Skeletal muscle cell (primary cell): ENCODE measurements at places on chromosomes 3 and 15.

DNA sequence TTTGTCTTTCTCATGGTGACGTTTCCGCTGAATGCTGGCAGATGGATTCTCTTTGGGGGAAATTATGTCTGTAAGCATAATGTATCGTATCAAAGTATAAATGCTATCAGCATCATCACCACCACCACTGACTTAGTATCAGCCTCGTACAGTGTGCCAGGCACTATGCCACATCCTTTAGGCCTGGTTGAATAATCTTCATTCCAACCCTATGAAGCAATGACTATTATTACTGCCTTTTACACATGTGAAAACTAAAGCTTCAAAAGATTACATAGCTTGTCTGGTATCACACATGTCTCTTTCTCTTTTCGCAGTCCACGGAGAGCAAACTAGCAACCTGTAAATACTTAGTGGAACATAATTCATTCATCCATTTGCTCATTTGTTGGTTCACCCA, 166.7 kb upstream of the PRICKLE2 start:
- DNase-seq: no peak

DNA sequence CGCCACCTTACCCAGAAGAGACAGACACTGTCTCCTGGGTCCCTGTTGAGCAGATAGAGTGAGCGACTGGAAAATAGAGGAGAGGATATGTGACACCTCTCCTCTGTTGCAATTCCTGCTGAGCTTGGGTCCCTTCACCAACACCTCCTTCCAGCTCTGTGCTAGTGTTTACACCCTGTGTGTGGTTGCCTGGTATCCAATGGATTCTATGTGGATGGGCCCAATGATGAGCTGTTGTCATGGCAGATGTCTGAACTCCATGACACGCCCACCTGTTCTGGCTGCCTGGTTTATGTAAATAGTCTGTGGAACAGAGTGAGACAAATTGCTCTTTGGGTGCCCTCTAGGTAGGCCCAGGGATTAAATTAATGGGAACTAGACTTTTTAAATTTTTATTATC, 23.7 kb downstream of the RBM5 start:
- DNase-seq: no peak

GRCh38 chr15:64739577-64740143, 35.7 kb downstream of the RBPMS2 start:
- DNase-seq: no peak

- no peak for DNase-seq
These were observed 9.4 kb upstream of the SUMF1 start for GRCh38 chr3:4476496-4476895.

GRCh38 chr3:3027976-3028567, 82.1 kb downstream of the IL5RA start:
- DNase-seq: no peak

DNA sequence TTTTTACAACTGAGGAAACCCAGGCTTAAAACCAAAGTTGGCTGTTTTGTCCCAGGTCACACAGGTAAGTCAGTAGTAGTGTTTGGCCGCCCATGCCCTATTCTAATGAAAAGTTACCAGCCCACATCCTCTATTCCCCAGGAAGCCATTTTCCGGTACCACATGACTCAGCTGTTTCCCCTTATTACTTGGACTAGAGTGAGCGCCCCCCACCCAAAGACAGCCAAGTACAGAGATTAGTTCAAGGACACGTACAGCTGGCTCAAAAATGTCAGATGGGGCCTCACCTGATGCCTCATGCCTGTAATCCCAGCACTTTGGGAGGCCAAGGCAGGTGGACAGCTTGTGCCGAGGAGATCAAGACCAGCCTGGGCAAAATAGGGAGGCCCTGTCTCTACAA, 8.5 kb upstream of the KLHL6 start:
- no peak for DNase-seq

DNA sequence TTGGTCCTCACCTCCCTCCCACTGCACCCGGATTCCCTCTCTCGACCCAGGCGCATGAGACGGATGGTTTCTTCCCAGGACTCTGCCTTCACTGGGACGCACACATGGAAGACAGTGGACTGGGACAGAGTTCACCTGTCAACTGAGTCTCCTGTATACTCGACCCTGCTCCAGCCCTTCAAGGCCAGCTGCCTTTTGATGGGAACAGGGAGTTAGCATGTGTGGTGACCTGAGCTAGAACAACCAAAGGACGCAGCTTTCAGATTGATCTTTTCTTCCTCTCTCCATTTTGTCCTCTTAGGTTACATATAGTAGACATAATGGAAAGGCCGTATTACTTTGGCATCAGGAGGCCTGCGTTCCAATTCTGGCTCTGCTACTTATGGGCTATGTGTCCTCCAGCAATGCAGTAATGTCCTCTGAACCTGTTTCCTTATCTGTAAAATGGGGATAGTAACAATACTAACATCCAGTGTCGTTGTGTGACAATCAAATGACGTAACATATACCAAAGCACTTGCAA, 94.1 kb downstream of the PEX5L start:
- no peak for DNase-seq

DNA sequence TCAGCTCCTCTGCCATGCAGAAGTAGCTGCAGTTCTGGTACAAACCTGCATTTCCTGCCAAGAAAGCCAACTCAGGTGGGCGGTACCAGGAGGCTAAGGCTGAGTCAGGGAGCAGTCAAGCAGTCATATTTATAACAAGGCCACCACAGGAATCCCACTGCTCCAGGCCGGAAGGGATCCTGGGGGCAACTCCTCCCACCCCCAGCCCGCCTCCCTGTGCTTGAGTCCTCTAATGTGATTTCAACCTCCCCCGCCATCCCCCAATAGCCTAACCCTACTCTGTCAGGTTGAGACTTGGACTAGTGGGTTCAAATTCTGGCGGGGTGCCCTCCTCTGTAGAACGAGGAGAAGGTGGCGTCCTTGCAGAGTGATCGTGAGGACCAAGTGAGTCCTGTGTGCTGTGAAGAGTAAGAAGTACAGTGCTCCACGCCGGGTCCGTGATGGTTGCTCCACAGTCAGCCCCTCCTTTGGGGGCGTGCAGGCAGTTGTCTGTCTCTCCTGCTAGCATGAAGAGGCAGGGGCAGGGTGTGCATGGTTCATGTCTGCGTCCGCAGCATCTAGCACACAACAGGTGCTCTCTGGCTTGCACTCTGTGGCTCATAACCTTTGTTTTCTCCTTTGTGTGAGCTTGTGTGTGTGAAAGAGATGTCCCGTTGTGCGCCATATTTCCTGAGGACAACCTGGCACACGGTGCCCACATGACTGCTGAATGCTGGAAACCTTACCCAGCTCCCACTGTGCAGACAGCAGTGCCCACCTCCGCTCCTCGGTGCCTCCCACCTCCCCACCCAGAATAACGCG, 78.3 kb downstream of the SMAD6 start:
- peak; percentile 53 for DNase-seq

GRCh38 chr3:13023971-13024764, 49.1 kb downstream of the IQSEC1 start:
- DNase-seq: no peak

GRCh38 chr3:13749063-13749764, 130.7 kb downstream of the WNT7A start:
- DNase-seq: no peak

DNA sequence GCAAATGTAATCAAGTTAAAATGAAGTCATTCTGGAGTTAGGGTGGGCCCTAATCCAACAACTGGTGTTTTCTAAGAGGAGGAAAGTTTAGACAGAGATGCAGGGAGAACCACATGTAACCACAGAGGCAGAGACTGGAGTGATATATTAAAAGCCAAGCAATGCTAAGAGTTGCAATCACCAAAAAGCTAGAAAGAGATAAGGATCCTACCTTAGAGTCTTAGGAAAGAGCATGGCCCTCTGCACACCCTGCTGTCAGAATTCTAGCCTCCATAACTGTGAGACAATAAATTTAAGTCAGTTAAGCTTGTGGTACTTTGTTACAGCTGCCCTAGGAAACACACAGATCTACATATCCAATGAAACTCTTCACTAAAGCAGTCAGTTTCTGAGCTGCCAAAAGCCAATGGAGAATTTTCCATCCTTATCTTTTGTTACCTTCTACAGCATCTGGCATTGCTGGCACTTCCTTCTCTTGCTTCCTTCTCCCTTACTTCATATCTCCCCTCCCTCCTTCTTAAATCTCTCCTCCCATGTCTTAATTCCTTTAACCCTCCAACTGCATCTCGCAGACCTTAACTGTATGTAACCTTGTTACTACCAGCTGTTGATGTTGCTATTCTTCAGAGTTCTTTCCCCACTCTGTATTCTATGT, 11.2 kb downstream of the DCBLD2 start:
- no peak for DNase-seq

- DNase-seq: peak; percentile 67
These were observed at the start of gene CHD2 for GRCh38 chr15:92899948-92900730. Gene CHD2 (plus strand): TSS chr15:92900324. CDS start chr15:92901238, 914 bp downstream.

DNA sequence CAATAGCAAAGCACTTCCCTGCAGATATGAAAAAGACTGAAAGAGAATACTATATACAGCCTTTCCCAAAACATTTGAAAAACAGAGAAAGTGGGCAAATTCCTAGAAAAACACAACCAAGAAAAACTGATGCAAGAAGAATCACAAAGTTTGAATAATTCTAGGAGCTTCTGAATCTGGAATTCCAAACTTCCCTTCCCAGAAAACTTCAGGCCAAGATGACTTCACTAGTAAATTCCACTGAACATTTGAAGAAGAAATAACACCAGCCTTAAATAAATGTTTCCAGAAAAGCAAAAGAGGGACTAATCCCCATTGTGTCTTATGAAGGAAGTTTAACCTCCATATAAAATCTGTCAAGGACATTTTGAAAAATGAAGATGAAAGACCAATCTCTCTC, 15.8 kb upstream of the NSMCE3 start:
- no peak for DNase-seq

DNA sequence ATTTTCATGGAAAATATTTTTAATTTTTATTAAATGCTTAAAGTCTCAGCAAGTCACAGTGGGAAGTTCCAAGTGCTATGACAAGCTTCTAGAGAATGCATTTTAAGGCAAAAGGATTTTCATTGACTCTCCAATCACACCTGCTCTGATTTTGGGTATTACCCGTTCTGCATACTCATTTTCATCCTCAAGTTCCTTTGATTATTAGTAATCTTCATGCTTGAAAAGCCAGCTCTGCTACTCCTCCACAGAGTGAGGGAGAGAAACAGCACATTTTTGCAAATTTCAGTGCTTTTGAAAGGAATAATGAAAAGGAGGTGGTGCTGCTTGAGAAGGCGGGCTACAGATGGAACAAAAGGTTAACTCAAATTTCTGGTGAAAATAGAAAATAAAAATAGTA, 450.7 kb downstream of the NSUN3 start:
- DNase-seq: no peak

DNA sequence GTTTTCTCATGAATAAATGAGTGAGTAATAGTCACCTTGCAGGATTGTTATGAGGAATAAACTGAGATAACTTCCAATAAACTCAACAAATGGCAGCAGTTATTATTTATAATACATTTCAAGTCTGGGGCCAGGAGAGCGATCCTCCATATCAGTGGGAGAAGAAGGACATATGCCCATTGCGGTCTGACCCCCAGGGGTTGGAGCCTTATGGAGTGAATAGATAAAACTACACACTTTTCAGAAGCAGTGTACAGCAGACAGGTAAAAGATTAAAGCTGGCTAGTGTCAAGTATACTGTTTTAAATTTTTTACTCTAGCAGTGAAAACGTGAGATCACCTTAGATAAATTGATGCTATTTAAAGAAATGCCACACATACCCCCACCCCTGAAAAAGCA, 43.5 kb downstream of the DIPK2A start:
- DNase-seq: no peak

DNA sequence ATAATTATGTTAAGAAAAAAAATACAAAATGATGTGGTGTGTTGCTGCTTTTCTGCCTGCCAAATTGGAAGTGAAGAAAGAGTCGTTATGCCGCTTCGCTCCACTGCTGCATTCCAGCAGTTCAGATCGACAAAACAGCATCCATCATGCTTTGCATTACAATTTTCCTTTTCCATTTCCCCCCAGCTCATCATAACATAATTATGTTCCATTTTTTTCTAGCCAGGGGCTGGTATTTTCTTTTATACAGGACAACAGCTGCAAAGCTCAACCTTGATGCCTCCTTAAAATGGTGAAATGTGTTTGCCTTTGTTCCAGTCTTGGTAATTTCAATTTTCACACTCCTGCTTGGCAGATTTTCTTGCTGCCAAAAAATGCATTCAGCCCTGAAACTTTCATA, 44.9 kb upstream of the KBTBD12 start:
- DNase-seq: no peak

GRCh38 chr15:39432026-39432425, 148.9 kb upstream of the THBS1 start:
- DNase-seq: no peak

GRCh38 chr3:20569310-20569709, 383.3 kb upstream of the SGO1 start:
- DNase-seq: no peak

DNA sequence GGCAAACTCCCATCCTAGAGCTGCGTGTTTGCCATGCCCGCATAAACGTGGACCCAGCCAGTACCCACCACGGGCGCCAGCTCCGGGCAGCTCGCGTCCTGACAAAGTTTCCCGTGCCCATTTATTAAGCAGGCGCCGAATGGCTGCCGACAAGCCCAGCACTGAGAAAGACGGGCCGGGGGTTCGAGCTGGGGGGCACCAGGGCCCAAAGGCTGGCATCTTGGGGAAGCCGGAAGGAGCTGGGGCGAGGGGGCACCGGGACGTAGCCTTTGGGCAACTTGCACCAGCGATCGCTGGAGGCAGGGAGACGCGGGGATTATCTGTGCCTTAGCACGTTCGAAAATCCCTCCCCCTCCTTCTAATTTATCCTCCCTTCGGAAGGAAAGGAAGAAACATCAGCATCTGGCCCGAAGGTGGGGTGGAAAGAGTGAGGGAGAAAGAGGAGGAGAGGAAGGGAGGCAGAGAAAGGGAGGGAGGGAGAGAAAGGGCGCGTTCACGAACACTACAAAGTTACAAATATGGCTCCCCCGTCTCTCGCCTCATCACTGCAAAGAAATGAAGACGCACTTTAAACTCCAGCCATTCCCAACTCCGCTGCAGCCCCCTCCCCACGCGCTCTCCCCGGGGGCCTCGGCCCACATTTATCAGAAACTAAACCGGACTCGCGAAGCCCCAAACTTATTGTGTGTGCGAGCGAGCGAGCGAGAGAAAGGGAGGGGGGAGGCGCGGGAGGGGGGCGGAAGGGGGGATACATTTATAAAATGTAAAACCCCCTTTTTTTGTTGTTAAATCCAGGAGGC, 1.0 kb downstream of the ANP32A start:
- no peak for DNase-seq

GRCh38 chr3:123105201-123106189, 38.7 kb downstream of the PDIA5 start:
- no peak for DNase-seq

- no peak for DNase-seq
These were observed 87.7 kb upstream of the DCLK3 start for GRCh38 chr3:36852071-36852470.
